A549 treated with GW870086 at 1 μM for 4 hours (cell line): ENCODE measurements at places on chromosomes 2 and 18. TPM values are rescaled to one million over a fixed set of nuclear protein-coding genes. Genes with fewer than 3 reads are reported as not detected.

The CNDP2 gene
- 77.2 to 86.3 TPM (median 80.8 TPM) in 5 replicates for total RNA-seq

The DSC2 gene
- total RNA-seq: 0.65 to 1.3 TPM (median 1.1 TPM) in 5 replicates

The SERPINB5 gene
- 0.07 to 0.13 TPM (median 0.10 TPM) in 4 of 5 replicates, not detected in the other for total RNA-seq

The SMPD4 gene
- total RNA-seq: 60.5 to 76.6 TPM (median 73.6 TPM) in 5 replicates

The NEU2 gene
- not detected in 5 replicates for total RNA-seq

The TCF7L1 gene
- 7.7 to 9.9 TPM (median 8.5 TPM) in 5 replicates for total RNA-seq

The CNTNAP5 gene
- not detected in 5 replicates for total RNA-seq

The GALNT14 gene
- 41.6 to 52.6 TPM (median 43.2 TPM) in 5 replicates for total RNA-seq

The CERKL gene
- total RNA-seq: 0.13 to 0.51 TPM (median 0.23 TPM) in 5 replicates
